Cardiac fibroblast (primary cell): ENCODE measurements at places on chromosomes 11 and 22.

- DNase-seq = no peak
Measured at GRCh38 chr11:17650127-17650911, 69.1 kb upstream of the MYOD1 start.

DNA sequence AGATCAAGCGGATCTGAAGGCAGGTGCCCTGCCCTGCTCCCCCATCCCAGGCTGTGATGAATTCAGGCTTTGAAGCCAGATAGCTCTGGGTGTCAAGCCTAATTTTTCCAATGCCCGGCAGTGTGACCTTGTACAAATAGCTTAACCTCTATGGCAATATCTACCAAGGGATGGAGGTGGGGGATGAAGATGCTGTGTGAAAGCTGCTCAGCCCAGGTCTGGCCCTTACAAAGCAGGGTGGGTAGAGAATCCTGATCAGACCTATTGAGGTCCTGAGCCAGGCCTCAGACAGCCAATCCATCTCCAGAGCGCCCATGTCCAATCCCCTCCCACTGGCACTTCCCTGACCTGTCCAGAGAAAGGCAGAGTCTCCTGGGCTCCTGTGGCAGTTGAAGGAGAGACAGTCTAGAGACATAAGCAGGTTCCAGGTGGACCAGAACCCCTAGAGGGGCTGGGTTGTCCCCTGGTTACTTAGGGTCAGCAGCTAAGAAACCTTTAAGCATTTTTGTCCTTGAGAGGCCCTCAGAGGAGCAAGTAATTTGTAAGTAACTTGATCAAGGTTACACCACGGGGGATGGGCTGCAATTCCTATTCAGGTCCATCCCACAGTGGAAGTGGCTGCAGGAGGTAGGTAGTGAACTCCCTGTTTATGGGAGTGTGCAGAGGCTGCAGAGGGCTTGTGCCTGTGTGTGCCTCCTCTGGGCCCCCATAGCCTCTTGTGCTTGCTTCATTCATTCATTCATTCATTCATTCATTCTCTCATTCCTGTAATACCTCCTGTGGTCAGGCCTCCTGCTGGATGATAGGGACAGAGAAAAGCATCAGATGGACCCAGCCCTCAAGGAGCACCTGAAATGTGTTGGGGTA, 10.4 kb downstream of the P2RY2 start:
- DNase-seq = no peak

GRCh38 chr11:81495699-81496292, 1237.9 kb downstream of the FAM181B start:
- no peak for DNase-seq

DNA sequence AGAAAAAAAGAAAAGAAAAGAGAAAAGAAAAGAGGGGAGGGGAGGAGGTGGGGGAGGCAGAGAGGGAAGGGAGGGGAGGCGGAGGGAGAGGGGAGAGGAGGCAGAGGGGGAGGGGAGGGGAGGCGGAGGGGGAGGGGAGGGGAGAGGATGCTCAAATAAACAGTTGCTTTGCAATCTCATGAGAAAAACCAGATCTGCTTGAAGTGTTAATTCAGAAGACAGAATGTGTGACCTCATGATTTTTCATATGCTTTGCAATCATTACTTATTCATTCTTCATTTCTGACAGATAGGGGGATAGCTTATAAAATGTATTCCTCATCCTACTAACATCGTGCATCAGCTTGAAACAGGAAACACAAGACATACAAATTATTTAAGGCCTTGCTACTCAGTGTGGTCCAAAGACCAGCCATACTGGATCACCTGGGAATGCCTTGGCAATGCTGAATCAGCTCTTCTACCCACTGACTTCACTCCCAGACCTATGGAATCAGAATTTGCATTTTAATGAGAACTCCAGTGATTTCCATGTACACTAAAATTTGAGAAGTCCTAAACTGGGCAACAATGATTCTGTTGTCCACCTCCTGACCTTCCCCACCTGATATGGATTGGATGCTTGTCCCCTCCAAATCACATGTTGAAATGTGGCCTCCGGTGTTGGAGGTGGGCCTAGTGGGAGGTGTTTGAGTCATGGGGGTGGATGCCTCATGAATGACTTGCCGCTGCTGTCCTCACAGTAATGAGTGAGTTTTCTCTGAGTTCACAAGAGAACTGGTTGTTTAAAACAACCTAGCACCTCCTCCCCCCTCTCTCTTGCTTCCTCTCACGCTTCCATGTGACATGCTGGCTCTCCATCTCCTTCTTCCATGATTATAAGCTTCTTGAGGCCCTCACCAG, 69.2 kb downstream of the CCDC34 start:
- peak; percentile 75 for DNase-seq

DNA sequence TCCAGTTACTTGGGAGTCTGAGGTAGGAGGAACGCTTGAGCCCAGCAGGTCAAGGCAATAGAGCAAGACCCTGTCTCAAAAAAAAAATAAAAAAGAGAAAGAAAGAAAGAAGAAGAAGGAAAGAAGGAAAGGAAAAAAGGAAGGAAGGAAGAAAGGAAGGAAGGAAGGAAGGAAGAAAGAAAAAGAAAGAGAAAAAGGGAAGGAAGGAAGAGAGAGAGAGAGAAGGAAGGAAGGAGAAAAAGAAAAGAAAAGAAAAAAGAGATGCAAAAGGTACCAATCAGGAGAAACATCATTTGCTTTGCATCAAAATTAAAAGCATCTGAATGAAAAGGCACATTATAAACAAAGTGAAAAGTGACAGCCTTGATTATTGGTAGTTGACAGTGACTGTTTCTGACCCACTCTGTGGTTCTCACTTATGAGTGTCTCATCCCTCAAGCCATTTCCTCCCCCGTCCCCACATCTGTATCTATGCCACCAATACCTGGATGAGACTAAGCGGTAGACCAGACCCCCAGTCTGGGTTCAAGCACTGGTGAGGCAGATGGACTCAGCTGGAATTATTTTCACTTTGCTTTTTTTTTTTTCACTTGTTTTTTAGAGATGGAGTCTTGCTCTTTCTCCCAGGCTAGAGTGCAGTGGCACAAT, 33.0 kb upstream of the XBP1 start:
- no peak for DNase-seq

DNA sequence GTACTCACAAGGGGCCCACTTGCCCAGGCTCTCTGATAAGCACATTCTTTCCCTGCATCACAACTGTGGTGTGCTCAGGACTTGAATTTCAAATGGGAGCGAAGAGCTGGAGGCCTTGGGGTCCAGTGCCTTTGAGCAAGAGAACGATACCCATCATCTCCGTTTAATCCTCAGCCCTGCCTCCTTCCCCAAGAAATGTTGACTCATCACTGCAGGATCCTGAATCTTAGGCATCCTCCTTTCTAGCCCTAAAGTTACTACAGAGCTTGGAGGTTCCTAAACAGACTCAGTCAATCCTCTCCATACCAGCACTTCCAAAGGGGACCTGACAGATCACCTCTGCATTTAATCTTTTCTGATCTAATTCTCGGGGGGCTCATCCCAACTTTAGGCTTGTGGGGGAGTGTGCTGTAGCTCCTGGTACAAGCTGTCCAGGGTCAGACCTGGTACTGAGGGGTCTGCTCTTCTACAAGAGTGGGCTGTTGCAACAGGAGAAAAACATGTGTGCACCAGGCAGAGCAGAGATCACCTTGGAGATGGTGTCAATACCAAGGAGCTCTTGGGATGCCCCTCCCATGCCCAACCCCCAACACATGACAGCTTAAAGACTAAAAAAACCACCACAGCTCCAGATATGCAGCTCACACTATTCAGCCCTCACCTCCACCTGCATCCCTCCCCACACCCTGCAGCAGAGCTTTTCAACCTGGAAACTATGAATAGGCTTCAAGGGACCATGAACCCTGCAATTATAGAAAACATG, 3.9 kb upstream of the PRG2 start:
- no peak for DNase-seq

DNA sequence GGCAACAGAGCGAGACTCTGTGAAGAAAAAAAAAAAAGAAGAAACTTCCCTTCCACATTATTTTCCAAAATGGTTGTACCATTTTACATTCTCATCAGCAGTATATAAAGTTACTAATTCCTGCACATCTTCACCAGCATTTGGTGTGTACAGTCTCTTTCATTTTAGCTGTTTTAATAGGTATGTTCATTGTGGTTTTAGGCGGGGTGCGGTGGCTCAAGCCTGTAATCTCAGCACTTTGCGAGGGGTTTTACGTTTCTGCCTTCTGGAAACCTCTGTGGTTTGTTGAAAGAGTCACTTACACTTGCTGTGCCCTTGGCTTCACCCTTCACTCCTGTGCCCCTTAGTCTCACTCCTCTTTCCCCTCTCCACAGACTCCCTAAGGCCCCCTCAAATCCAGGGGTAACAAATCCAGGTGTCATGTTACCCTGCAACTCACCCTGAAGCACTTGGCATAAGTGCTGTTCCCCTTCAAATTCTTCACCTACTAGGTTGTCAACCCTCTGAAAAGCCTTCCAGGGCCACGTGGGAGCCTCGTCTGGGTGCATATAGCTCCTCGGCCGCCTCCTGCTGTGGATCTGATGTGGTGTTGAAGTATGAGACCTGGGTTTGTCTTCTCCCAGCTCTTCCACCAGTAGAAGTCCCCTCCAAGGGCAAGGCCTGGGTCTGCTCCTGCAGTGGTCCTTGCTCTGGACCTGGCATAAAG, 20.8 kb downstream of the TOB2 start:
- DNase-seq = no peak

DNA sequence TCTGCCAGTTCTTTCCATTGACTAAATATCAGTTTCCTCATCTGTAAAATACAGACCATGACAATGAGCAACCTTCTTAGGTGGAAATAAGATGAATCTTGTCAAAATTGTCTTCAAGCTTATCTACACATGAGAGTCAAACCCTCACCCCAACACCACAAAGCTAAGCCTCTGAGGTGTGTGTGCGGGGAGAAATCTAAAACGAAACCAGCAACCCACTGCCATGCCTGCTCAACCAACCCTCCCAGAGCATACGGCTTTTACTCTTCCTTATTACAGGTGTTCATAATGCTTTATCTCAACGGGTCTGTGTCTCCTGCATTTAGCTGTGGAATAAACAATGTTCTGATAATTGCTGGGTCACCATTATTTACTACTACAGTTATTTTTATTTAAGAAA, 235.4 kb downstream of the KIRREL3 start:
- DNase-seq = no peak

GRCh38 chr11:61919705-61920631, 2.6 kb upstream of the RAB3IL1 start:
- no peak for DNase-seq

DNA sequence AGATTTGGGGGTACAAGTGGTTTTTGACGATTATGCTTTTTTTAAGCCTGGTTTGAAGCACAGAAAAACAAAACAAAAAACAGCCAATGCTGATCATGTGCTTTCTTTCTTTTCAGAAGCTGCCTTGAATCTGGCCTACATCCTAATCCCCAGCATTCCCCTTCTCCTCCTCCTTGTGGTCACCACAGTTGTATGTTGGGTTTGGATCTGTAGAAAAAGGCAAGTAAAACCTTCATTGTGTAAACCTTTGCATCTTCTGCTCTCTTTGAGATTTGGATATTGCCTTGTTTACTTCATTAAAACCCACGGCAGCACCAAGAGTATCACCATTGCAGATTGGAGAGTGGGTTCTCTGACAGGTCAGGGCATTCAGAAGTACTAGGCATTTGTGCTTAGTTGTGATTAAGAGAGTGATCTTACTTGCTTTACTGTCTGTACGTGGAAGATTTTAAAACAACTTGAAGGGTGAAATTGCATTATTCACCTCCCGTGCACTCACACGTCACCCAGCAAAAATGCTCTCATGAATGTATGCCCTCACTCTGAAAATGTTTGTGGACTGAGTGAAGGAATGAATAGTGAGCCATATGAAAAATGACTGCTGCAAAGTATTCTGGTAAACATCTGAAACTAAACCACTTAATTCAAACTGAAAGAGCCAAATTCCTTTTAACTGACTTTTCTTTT, 17.0 kb downstream of the LAYN start:
- peak; percentile 96 for DNase-seq
